ENCODE measurements at places on chromosomes 2 and 18.
A peak's percentile ranks its signal among the peaks of the same experiment; 100 is the strongest.

DNA sequence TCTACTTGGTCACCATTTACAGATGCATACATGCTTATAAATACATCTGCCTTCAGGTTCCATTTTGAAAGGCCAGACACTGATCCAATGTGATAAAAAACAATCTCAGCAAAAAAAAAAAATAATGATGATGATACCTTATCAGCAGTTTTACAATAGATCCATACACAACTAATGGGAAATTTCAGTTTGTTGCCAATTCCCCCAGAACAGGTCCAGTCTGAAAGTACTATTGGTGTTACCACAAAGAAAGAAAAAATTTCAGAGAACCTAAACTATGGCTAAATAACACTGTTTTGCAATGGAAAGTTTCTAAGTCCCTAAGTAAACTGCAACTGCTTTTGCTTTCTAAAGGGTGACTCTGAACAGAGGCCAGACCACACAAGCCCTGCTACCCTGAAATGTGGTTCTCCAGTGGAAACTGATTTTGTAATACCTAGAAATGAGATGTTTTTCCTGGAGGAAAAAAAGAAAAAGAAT lies 54.1 kb downstream of the LPIN2 start:
- DNase-seq: no peak

- DNase-seq: peak; percentile 55
Observed at GRCh38 chr2:176582990-176583481, 313.8 kb downstream of the MTX2 start.

- no peak for DNase-seq
Observed at GRCh38 chr2:73283545-73284295, 558 bp downstream of the FBXO41 start.

GRCh38 chr2:133509777-133510176 lies 58.5 kb downstream of the NCKAP5 start:
- no peak for DNase-seq

GRCh38 chr2:171522788-171523087 lies 464 bp downstream of the CYBRD1 start:
- no peak for DNase-seq

GRCh38 chr2:167424221-167424620 lies 535.9 kb downstream of the XIRP2 start:
- no peak for DNase-seq

GRCh38 chr18:44651478-44651877 lies 29.2 kb upstream of the SETBP1 start:
- DNase-seq: no peak

GRCh38 chr2:119706221-119706620 lies 27.2 kb downstream of the TMEM177 start:
- no peak for DNase-seq

DNA sequence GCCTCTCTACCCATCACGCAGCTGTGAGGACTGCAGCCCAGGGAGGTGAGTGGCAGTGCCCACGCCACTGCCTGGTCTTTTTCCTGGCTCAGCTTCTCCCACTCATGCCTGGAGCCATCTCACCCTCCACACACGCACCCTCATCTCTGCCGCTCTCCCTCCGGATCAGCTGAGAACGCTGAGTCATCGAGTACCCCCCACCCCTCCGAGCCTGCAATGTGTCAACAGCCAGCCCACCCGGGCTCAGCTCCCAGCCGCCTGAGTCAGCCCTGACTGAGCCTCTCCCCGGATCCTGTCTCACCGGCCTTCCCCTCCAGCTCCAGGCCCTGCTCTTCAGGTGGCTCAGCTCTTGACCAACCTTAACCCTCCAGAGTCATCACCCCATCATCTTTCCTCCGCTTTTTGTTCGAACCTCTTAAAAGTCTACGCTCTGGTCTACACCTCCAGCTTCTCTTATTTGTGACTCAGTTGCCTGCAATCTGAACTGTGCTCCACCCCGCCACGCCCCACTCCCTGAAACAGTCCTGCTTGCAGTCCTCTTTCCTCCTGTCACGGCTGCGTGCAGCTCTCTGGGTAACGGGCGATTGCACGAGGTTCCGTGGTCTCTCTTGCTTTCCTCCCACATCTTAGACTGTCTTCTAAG lies 94.4 kb upstream of the ASAP2 start:
- DNase-seq: peak; percentile 91

- no peak for DNase-seq
Observed at GRCh38 chr2:239534581-239535412, 134.0 kb upstream of the HDAC4 start.

- DNase-seq: no peak
Observed at GRCh38 chr18:63363951-63364350, 3.1 kb downstream of the KDSR start.

DNA sequence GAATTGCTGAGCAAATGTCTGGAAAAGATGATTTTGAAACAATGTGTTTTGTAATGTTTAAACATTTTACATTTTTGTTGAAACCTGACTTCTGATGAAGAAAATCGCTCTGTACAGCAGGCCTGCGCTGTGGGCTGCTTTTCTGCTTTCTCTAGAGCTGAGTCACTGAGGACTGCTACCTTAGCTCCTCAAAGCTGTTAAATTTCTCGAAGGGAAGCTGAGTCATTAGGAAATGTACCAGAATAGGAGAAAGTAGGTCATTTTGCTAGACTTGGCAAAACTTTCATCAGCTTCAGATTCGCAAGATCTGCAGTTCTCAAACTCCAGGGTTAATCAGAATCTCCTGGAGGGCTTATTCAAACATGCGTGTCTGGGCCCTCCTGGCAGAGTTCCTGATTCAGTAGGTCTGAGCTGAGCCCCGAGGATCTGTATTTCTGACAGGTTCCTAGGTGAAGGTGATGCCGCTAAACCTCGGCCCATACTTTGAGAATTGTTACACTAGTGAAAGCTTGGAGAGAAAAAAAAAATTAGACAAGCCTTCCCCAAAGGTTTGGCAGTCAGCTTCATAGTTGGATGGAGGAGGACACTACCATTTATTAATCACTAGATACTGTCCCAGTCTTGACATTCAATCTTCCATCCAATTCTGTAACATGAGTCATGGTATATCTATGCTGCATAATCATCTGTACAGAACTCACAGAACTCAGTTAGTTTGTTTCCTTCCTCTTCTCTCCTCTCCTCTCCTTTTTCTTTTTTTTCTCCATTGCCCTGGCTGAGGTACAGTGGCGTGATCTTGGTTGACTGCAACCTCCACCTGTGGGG lies 297.6 kb downstream of the PARD3B start:
- peak; percentile 71 for DNase-seq

GRCh38 chr2:137183206-137183898 lies 418.0 kb downstream of the THSD7B start:
- no peak for DNase-seq

DNA sequence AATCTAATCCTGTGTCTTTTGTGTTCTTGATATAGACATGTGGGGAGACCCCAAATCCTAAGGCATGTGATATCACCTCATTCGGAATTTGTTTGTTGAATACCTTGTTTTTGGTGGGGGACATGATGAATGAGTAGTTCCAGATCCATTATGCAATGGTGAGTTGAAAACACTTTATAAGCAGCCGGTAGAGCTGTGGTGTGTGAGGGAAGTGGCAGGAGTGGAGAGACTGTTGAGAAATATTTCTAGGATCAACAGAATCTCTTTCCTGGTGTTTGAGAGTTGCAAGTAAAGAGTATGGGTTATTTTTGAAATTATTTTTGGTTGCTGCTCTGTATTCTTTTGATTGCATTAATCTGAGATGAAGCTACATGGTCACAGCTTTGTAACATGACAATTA lies 34.4 kb downstream of the LHCGR start:
- DNase-seq: no peak

DNA sequence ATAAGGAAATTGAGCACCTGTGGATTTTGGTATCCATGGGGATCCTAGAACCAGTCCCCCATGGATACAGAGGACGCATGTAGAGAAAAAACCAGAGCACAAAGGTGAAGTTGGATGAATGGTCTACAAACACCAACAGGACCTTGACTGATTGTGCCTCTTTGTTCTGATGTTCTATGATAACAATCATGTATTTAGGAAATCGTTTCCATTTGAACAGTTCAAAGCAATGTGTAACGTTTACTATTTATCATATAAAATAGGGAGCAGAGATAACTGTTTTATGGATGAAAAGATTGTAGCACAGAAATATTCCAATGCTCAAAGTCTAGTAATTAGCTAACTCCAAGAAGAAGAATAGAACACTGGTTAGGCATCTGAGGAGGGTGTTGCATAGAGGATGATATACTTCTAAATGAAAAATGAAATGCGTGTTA lies 116.3 kb upstream of the FN1 start:
- DNase-seq: no peak

DNA sequence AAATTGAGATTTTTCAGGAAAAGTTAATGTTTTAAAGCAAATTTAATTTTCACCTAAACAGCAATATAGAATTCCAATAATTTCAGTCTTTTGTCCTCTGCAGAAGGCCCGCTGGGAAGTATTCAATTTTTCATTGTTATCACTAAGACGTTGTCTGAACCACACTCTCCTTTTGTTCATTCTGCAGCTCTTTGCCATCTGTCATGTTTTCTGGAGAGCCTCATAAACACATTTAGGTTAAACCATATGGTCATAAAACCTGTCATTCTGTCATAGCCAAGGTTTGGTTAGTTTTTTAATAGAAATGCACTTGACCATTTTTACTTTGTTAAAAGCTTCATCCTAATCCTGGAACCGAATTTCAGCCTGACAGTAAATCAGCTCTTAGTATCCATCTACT lies 54.0 kb upstream of the PGAP1 start:
- DNase-seq: no peak

DNA sequence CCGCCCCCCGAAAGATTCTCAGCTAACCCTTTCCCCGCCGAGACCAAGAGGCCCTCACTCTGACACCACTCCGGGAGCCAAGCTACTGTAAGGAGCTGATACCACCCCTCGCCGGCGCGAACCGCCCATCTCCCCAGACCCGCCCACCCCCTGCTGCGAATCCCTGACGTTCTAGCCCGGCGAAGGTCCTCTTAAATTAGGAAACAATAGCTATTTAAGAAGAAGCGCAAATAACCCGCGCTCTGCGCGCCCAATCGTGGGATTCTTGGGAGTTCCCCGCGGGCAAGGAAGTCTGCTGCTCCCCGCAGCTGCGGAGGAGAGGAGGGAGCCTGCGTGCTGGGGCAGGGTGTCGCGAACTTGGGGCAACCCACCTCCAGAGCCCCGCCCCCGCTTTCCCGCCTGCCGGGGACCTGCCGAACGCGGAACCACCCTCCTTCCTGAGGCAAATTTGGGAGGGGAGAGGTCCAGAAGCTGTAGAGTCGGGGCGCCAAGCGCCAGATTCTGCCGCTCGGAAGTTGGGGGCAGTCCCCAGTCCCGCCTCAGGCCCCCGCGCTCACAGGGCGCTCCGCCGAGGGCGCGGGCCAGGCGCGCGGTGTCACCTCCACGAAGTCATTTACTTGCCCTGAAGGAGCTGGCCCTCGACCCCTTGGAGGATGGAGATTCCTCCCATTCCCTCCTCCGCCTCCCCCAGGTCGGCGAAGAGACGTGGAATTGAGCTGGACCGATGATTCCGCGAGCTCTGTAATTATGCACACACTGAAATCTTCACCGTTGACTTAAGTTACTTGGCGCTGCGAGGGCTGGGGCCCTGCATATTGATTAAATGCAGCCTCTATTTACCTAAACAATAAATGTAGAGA lies 8.4 kb upstream of the SP9 start:
- no peak for DNase-seq

DNA sequence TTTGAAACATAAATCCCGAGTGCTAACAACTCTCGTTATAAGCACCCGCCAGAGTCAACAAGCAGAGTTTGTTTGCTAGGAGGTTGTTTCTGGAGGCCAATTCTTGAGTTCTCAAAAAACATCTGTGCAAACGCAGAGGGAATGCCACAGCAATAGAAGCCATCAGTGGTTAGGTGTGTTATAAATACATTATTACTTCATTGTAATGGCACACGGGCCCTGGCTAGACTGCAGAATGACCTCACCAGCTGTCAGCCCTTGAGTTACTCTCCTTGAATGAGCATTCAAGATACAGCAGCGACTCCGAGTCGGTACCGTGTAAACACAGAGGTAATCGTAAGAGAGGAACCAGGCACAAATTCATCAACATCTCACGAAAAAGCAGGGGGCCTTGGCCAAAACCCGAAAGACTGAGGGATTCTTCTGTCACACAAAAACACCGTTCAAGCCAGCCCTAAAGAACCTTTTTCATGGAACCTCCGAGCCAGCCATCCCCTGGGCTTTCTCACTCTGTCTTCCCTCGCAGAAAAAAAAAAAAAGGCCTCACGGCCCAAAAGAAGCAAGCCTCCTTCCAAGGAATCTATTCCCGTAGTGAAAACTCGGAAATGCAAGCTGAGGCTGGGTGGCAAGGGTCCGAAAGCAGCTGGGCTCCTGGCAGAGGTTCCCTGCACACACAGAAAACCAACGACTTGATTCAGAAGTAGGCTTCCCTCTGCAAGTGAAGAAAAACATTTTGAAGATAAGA lies 133.7 kb upstream of the MEIS1 start:
- DNase-seq: no peak

GRCh38 chr18:74395648-74396154 lies 61.4 kb downstream of the DIPK1C start:
- DNase-seq: no peak

GRCh38 chr2:158293722-158294121 lies 162.8 kb downstream of the CCDC148 start:
- DNase-seq: no peak

GRCh38 chr2:147099845-147100244 lies 745.0 kb upstream of the ACVR2A start:
- DNase-seq: no peak
